ENCODE measurements at places on chromosomes 12 and 14. TPM values are rescaled to one million over a fixed set of nuclear protein-coding genes. Genes with fewer than 3 reads are reported as not detected.

DNA sequence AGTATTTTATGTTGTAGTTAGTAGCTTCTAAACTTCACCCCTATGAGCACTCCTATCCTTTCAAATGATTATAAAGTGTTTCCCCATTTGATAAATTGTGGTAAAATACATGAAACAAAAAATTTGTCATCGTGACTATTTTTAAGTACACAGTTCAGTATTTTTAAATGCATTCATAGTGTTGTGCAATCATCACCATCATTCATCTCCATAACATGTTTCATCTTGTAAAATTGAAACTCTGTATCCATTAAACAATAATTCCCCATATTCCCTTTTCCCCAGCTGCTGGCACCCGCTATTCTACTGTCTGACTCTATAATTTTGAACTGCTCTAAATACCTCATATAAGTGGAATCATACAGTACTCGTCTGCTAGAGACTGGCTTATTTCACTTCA, 52.5 kb downstream of the ATP23 start:
- no peak for DNase-seq

- DNase-seq, result no peak
Observed at GRCh38 chr12:132837693-132838409, 9.2 kb upstream of the GOLGA3 start.

DNA sequence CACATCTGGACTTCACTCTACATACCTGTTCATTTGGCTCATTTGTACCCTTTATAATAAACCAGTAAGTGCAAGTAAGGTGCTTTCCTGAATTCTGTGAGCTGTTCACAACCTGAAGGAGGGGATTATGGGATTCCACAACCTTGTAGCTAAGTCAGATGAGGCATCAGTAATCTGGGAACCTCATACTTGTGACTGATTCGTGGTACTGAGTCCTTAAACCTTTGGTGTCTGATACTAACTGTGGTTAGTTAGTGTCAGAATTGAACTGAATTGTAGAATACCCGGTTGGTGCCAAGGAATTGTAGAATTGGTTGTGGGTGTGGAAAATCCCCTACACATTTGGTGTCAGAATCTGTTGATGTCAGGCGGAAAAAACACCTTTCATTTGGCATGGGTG, 83.4 kb downstream of the TMX1 start:
- no peak for DNase-seq

- no peak for DNase-seq
Observed at GRCh38 chr14:85088192-85088591, 441.8 kb upstream of the FLRT2 start.

DNA sequence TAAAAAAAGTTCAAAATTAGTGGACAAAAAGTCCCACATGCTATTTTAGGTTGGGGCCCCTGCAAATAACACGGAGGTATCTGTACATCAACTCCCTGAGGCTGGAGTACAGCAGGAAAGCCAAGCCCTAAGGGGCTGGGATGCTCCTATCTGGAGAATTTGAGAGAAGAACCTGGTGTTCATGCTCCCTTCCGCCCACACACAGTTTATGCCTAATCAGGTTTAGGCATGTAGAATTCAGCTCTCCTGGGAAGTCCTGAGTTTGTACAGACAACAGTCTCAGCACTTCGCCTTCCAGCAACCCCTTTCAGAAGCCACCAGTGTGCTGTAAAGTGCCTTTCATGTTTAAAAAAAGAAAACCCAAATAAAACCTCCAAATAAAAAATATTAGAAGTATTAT, 237.3 kb upstream of the GRIP1 start:
- no peak for DNase-seq

DNA sequence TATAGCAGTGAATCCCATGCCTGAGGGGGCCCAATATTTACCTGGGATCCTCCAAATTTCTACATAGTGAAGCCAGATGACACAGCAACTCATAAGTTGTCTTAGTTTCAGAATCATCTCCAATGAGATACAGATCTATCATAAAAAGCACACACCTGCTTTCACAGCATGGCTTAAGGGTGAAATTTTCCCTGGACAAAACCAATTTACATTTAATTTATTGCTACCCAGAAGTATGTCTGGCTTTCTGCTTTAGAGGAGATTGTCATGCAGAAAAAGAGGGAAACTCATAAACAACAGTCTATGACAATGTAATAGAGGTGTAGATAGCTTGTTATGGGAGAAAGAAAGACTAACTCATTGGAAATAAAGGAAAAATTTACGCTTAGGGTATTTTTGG, 113.0 kb downstream of the MGAT4C start:
- no peak for DNase-seq

DNA sequence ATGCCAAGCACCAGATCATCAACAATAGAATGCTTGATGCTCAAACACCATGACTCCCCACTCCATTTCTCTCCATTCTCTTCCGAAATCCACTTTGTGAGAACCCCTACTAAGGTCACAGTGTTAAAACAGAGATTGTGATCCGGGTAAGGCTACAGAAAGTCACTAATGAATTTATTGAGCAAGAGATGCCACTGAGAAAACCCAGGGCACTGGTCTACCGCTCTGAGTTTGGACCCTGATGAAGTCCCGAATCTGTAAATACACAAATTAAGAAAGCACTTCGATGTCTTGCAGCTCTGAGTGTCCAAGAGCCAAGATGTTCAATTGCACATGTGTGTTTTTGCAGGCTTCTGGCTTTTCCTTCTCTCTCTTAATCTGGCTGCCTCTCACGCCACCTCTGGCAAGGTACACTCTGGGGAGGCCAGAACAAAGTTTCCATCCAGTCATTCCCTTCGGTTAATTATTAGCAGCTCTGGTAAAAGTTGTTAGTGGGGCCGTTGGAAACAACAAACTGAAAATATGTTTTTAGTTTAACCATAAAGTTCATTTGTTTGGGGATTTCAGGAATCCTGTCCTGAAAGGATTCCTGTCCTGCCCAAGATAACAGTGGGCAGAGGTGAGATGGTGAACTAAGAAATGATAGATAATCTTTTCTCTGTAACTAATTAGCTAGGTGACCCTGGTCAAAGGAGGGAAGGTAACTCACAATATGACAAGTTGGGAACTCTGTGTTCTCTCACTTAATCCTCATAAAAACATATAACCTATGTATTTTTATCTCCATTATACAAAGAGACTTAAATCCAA, 75.4 kb downstream of the BTG1 start:
- no peak for DNase-seq

GRCh38 chr14:56715938-56716337, 94.3 kb downstream of the OTX2 start:
- DNase-seq, result no peak

DNA sequence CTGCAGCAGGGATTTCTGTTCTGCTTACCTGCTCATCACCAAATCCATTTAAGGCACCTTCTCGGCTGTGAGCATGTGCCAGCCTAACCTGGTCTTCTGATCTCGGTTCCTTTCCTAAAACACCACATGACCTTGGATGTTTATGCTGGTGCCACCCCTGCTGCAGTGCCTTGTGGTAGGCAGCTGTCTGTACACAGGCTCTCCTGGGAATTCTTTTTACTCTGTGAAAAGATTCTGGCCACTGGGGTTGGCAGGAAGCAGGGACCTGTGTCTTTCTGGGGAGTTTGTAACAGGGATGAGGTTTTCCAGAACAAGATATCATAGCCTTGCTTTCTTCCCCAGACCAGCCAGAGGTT, 10.4 kb upstream of the PLEKHG3 start:
- DNase-seq, result no peak

GRCh38 chr12:57330992-57331391, 80.0 kb upstream of the STAC3 start:
- no peak for DNase-seq

GRCh38 chr14:101776344-101776743, 14.8 kb downstream of the PPP2R5C start:
- DNase-seq, result no peak

DNA sequence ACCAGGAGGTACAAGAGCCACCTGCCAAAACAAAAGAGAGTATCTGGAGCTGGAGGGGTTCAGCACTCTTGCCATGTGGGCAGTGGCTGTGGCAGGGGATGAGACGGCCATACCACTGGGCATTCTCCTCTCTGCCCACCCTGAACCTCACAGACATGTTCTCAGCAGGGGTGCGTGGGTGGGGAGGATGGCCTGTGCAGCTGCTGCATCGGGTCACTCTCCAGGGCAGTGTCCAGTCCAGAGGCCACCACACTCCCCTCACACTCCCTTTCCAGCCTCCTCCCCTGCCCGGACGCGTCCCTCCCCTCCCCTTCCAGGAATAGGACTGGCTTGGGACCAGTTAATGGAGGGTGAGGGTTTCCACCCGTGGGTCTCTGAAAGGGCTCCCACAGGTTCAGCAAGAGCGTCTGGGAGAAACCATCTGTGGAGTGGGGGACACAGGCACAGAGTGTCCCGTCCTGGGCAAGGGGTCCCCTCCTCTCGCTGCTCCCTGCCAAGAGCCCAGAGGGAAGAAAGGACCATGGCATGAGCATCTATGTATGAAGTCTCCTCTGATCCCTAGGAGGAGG, 501 bp downstream of the C1R start:
- DNase-seq, result no peak

- no peak for DNase-seq
Observed at GRCh38 chr14:52131640-52132320, 62.9 kb upstream of the NID2 start.

DNA sequence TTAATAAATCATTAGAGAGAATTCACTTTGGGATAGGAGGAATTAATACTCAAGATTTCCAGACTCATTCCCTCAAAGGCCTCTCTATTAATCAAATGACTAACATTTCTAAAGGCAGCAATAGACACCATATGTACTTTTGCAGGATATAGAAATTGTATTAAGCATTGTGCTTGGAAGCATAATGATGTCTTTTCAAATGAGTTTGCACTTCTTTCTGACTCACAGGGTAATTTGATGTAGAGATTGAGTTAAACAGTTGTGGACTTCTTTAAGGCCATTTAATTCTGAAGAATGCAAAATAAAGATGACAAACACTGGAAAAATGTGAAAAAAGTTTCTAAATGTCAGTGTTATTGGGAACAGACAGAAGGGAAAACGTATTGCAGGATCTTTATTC, 63.4 kb upstream of the CSRP2 start:
- no peak for DNase-seq

- no peak for DNase-seq
Observed at GRCh38 chr12:62021808-62022207, 238.4 kb upstream of the USP15 start.

- DNase-seq, result no peak
Observed at GRCh38 chr14:36952689-36953088, 219.7 kb downstream of the SLC25A21 start.

- no peak for DNase-seq
Observed at GRCh38 chr14:90499121-90499520, 102.3 kb downstream of the CALM1 start.

- no peak for DNase-seq
Observed at GRCh38 chr12:3200032-3200617, 122.9 kb downstream of the TSPAN9 start.

DNA sequence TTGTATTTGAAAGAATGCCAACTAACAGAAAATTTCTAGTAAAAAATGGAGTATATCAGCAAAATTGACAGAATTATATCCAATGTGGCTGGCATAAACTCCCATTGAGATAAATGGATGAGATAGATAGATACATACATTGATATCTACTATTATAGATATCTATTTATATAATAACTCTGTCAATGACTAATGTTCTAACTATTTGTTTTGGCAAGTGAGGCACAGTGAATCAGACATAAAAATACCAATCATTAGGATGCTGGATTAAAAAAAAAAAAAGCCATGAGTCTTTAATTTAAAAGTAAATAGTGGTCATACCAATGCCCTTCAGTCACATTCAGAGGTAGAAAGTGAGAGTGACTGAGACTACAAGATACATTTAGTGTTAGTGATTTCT, 33.7 kb upstream of the GLIPR1 start:
- DNase-seq, result no peak

DNA sequence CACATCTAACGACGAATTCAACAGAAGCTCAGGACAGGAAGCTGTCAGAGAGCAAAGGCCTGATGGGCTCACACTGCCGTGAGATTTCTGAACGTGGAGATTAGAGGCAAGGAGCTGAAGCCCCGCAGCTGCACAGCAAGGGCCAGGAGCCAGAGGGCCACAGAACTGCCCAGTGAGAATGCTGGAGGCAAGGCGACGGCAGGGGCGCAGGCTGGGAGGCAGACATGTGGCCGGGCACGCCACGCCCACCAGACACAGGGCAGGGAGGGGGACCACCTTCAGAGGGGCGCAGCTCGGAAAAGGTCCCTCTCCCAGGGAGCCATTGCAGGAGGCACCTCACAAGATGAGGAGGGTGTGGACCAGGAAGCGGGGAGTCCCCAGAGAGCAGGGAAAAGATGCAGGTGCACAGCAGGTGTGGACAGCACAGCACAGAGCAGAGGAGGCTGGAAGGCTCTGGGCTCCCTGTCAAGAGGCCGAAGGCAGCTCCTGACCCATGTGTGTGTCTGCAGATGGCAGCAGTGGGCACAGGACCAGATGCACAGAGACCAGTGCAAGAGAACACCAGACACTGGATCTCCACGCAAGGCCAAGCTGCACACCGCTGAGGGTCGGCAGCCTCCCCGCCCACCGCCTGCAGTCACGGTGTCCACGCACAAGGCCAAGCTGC, 23.0 kb downstream of the BTBD6 start:
- no peak for DNase-seq

GRCh38 chr12:12070674-12071656, at the start of gene BCL2L14:
BCL2L14 (plus strand) TSS chr12:12070939; CDS start chr12:12079306, 8,367 bp downstream.
- DNase-seq, result peak; percentile 19

GRCh38 chr12:124030510-124030909, 57.5 kb downstream of the ZNF664 start:
- no peak for DNase-seq

GRCh38 chr12:57694459-57695019, 607 bp downstream of the OS9 start:
- DNase-seq, result peak; percentile 33

DNA sequence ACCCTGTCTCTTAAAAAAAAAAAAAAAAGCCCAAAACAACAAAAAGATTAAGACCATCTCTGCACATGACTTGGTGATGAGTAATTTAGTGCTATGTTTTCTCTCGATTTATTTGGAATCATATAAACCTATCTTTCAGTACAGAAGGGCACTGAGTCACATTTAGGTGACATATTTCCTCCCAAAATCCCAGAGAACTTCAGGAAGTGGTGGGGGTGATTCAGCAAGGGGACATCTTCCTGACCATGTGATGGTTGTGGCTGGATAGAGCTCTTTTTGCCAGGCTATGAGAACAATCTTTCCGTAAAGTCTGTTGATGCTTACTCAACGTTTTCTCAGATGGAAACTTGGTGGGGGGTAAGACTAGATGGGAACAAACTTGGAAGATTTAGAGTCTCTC, 50.0 kb downstream of the PPFIBP1 start:
- DNase-seq, result no peak

- peak; percentile 51 for DNase-seq
Observed at GRCh38 chr14:49173765-49174373, 412.3 kb downstream of the RPS29 start.

The PLEKHD1 gene
- 0.12 TPM for total RNA-seq

The OR4E2 gene
- total RNA-seq, result 0.12 TPM

The SERPINA3 gene
- not detected for total RNA-seq

The SOS2 gene
- 33.1 TPM for total RNA-seq

The CGRRF1 gene
- total RNA-seq, result 17.7 TPM

The ITGA7 gene
- 4.0 TPM for total RNA-seq

The DPPA3 gene
- total RNA-seq, result not detected

The CLEC9A gene
- total RNA-seq, result not detected

The GYS2 gene
- not detected for total RNA-seq

The AGAP2 gene
- 28.9 TPM for total RNA-seq

The OR4E1 gene
- total RNA-seq, result 0.14 TPM

The NINJ2 gene
- total RNA-seq, result 6.1 TPM

The CLEC1A gene
- not detected for total RNA-seq

The CCND2 gene
- 571 TPM for total RNA-seq

The NRXN3 gene
- not detected for total RNA-seq

The LMNTD1 gene
- total RNA-seq, result not detected

The NELL2 gene
- 82.3 TPM for total RNA-seq

The SERPINA5 gene
- total RNA-seq, result not detected

Measured in activated naive CD4-positive, alpha-beta T cell treated with anti-CD3 and anti-CD28 coated beads, Interleukin-2, amount 50 U/mL, for 72 hours (primary cell).